ENCODE measurements at places on chromosomes 4 and X.

- DNase-seq, result no peak
Observed at GRCh38 chr4:165656829-165657490, 216.1 kb upstream of the TLL1 start.

DNA sequence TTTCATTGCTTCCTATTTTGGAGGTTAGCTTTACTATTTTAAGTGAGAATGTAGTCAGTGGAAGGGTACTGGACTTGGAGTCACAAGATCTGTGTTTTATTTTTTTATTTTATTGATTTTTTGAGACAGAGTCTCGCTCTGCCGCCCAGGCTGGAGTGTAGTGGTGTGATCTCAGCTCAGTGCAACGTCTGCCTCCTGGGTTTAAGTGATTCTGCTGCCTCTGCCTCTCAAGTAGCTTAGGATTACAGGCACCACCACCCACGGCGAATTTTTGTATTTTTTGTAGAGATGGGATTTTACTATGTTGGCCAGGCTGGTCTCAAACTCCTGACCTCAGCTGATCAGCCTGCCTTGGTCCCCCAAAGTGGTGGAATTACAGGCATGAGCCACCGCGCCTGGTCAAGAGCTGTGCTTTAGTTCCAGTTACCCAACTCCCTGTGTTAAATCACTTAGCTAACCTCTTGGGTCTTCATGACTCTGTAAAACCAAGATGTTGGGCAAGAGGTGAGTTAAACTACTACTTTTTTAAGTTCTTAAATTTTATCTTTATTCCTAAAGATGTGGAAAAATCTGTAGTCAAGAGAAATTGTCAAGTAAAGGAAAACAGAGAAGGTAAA lies 11.2 kb downstream of the USP9X start:
- DNase-seq, result peak; percentile 53

DNA sequence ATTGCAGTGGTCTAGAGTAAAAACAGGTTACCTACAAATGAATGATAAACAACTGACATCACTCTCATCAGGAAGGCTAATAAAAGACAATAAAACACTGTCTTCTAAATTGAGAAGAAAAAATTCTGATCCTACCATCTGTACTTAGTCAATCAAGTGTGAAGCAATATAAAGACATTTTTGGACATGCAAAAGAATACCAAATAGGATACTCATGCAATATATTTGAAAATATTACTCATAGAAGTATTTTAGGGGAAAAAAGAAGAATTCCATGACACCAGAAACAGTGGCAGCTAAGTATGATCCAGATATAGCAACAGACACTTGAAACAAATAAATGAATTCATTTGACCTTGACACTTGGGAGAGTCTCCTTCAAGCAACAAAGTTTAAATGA lies 63.8 kb upstream of the FAM120C start:
- DNase-seq, result no peak

DNA sequence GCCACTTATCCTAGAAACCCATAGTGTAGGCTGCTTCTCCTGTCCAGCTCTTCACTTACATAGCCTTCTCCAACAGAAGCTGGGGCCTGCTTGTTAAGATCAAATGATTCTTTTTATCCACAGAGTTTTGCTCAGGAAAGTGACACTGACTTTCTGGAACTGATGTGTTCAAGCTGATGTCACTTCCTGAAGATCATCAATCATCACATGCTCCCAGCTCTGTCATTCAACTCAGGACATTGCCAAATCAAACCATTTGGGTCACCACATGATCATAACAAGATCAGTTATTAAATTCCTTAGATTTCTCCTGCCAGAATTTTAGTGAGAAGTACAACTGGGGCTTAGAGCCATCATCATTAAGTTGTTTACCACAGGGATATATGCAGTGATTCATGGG lies 39.4 kb downstream of the GLRA3 start:
- DNase-seq, result no peak

Data from fibroblast of villous mesenchyme (primary cell).